ENCODE measurements at places on chromosomes 2 and 18. TPM values are rescaled to one million over a fixed set of nuclear protein-coding genes. Genes with fewer than 3 reads are reported as not detected.

Gene ADGRF3
- 0.97 TPM for total RNA-seq

Gene OSBPL6
- total RNA-seq = not detected

Gene SOCS6
- 2.5 TPM for total RNA-seq

Gene CCDC68
- not detected for total RNA-seq

Gene SERPINB11
- not detected for total RNA-seq

Gene GKN1
- total RNA-seq = not detected

Gene NT5C1B
- not detected for total RNA-seq

Gene UGT1A4
- not detected for total RNA-seq

Gene CFAP221
- total RNA-seq = not detected

DNA sequence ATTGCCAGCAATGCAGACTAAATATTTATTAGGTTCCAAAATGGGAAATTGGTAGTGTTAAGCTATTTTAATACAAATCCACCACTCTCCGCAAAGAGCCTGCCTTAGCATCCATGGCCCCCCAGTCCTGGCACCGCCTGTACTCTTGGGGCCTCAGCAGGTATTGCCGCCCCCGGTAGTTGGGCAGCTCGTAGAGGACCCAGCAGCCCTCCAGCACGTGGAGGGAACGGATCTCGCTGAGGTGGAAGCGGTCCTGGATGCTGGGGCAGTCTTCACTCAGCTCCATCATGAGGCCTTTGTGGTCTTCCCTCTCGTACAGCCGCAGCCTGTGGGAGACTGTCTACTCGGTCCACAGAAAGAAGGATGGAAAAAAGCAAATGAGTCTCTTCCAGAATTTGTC is 1.5 kb downstream of the CRYGC start:
- no peak for DNase-seq

- DNase-seq = no peak
These were observed 1082.6 kb upstream of the CELF4 start for GRCh38 chr18:38648179-38648578.

DNA sequence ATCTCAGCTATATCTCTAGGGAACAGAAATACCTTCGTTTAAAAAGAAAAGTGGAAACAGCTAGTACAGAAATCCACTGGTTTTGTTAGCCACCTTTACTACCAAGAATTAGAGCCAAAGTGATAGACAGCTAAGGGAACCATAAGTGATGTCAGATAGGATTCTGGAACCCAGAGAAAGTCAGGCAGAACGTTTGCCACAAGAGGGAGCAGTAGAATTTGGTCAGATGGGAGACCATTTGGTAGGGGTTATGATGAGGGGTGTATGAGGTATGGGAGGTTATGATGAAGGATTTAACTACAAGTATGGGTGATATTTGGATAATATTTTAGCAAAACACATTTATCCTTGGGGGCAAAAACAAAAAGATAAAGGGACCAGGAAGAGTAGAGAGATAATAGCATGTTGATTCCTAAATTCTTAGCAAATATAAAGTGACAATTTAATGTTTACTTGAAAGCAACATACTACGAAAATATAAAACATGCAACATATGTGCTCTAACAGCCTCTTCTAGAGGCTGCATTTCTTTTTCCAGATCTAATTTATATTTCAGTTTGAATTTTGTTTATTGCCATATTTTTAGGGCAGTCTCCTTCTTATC is 3.3 kb downstream of the SLC8A1 start:
- peak; percentile 6 for DNase-seq

DNA sequence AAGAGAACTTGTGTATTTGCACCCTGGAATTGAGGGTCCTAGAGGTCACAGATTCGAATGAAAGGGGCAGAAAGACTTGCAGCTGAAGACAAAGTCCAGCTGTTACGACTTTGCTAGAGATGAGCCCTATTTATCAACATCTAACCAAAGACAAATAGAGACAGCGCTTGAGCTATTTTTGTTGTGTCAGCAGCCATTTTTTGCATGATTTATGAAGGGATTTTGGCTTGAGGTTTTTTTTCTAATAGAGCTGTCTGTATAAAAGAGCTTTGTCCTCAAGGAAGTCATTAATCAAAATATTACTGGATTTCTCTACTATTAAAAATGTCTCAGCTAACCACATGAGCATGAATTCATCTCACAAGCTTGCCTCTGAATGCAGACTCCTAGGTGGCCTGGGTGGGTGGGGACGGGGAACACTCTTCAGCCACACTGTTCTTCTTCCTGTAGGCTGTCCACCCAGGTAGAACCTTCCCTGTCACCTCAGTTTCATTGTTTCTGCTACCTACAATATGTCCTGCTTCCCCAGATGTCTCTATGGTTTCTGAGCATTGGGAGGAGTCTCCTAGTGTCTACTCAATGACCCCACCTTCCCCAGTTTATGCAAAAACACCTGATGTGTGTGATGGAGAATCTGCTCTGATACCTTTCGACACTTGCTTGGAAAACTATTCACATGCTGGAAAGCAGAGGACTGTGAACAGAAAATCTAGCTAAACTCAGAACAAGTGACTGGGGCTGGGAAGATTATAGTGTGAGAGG is 7.2 kb upstream of the CD226 start:
- DNase-seq = peak; percentile 48

GRCh38 chr2:100796499-100797100 is 23.3 kb upstream of the NPAS2 start:
- DNase-seq = no peak

- no peak for DNase-seq
These were observed 1599.3 kb upstream of the PIK3C3 start for GRCh38 chr18:40355726-40356125.

- DNase-seq = no peak
These were observed 37.6 kb upstream of the SPAG16 start for GRCh38 chr2:213246497-213247281.

DNA sequence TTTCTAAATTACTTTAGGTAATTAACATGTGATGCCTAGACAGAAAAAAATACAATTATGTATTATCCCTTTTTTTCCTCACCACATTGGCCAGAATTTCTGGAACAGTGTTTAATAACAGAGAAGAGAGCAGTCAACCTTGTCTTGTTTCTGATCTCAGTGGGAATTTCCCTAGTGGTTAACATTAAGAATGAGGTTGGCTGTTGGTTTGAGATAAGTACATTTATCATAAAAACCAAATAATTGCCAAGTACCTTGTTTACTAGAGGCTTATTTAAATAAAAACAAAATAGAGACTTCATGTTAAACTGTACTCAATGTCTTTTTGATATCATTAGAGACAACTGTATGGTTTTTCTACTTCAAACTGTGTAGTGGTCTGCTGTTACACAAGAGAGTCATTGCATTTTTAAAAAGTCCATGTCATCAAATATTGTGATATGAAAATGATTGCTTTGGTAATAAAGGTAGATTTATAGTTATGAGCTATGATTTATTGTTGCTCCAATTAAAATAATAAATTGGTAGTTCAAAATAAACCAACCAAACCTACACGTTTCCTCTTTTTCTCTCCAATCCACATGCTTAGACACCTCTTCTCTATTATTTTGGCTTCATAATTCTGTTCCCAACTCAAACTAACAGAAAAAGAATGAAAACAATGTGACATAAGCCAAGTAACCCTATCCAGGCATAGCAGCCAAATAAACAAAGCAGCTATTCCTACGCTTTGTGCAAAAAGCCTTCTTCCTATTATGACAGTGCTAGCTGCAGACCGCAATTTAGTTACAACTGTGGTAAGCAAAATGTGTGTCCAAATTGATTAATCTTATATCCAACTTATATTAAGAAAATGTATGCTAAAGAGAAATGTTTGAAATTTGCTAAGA is 20.9 kb upstream of the TANK start:
- DNase-seq = peak; percentile 79

DNA sequence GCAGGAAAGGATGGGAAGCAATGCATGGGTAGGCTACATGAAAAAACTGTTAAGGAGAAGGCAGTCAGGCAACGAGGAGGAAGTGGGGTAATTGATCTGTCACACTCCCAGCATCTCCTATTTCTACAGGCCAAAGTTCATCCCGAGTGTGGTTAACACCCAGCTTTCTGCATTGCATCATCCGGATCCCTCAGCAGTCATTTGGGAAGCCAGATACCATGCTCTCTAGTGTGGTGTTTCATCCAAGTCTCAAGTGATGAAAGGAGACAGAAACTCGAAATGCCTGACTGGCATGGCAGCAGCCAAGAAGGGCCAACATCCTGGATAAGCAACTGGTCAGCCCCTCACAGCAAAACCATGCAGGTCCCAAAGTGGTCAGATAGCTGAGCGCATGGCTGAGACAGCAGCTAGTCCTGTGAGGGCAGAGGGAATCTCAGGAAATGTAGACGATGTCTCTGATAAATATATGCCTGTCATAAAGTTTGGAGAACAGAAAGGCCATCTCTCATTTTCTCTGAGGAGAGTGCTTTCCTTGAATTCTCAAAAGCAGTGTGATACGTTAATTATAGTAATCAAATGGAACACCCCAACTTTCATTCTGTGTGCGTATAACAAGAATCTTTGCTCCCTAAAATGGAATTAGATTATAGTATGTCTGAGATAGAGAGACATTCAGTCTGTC is 24.8 kb upstream of the HNRNPA3 start:
- DNase-seq = no peak

DNA sequence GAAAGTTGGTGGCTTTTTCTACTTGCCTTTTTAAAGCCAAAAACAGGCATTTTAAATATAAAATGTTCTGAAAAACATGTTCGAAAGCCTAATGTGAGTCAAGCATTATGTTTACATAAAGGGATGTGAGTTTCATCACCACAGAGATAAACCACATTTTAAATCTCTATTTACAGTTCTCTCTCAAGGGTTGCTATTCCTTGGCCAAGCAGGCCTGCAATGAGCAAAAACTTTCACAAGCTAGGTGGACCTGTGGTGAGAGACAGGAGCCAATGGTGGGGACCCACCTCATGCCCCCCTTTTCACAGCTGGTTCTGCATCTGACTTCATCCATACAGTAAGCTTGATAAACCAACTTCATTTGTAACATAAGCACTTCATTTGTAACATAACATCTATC is 65.1 kb downstream of the CUL3 start:
- peak; percentile 37 for DNase-seq

GRCh38 chr2:234635284-234635683 is 138.4 kb upstream of the ARL4C start:
- DNase-seq = no peak

GRCh38 chr2:41151746-41152145 is 699.9 kb upstream of the SLC8A1 start:
- DNase-seq = no peak

DNA sequence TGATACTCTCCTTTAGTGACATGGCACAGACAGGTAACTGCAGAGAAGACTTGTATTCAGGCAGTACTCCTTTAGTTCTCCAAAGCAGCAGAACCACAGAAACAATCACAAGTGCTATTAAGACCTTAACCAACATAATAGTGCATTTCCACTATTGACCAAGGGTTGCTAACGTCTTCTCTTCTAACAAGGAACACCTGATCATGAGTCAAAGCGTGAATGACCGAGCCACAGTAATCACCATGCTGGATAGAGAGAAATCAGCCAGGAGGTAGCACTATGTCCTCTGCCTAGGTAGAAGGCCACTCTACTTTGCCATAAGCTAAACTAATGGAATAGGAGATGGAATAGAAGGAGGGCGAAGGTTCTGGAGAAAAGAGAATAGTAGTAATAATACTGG is 161.0 kb downstream of the ANKRD44 start:
- DNase-seq = no peak

DNA sequence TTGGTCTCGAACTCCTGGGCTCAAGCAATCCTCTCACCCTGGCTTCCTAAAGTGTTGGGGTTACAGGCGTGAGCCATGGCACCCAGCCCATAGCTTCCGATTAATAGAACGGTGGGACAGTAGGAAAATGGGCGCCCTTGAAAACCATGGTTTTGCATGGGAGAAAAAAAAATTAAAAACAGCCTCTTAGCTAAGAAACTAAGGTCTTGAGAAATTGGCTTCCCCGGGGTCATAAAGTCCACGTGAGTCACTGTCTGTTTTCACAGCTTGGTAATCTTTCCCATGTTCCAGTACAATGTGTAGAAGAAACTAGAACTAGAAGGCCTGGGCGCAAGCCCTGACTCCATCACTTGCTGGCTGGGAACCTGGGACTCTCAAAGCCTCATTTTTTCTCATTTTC is 20.7 kb downstream of the B3GNT2 start:
- DNase-seq = no peak

- no peak for DNase-seq
These were observed 332.4 kb upstream of the MYT1L start for GRCh38 chr2:2663401-2664036.

DNA sequence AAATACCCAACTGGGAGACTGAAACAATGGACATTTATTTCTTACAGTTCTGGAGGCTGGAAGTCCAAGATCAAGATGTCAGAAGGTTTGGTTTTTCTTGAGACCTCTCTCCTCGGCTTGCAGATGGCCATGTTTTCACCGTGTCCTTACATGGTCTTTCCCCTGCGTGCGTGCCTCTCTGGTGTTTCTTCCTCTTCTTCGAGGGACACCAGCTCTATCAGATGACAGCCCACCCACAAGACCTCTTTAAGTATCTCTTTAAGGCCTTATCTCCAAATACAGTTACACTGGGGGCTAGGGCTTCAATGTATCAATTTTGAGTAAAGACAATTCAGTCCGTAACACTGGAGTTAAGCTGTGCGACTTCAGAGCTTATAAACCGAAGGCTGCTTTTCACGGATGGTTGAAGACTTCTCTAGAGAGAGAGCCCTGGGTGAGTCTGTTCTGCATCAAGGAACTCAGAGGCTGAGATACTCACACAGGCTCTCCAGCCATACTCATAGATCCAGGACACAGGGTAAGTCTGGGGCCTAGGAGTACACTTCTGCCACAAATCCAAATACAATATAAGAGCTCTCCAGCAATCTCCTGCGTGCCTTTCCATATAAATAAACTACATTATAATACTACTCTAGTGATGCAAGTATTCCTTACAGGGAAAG is 339.9 kb upstream of the PKDCC start:
- no peak for DNase-seq

GRCh38 chr2:190649035-190649797 is at the start of gene NAB1:
Gene NAB1 (plus strand): TSS chr2:190649083. CDS start chr2:190659177, 10,094 bp downstream.
- peak; percentile 66 for DNase-seq

DNA sequence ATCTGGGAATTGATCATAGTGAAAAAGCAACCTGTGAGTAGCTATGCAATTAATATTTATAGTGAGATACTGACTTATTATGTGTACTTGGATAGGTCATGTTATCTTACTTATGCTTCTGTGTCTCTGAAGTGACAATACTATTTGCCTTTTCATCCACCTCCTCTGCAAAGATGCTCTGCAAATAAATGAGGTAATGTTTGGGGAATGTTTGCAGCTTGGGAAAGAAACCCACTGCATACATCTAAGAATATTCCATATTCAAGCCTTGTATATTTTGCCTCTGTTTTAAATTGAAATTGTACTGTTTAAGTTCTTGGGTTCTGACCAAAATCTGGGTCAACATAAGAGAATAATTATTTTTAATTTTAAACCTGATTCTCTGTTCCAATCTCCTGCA is 217.4 kb upstream of the DTNA start:
- DNase-seq = no peak

DNA sequence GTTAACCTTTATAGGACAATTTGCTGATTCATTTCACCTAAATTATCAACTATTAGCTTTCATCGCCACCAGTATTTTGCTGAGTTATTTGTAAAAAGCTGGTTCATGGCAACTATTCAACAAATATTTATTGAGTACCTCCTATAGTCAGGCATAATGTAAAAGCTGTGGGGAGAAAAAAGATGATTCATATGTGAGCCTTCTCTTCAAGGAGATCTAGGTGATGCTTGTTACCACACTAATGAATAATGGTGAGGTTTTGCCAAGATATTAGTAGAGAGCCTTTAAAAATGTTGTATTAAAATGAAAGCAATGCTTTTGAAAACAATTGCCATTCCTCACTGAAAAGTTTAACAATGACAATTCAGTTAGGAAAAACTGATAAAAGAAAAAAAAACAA is 187.8 kb downstream of the ANKRD44 start:
- DNase-seq = no peak
